Endodermal cell (in vitro differentiated cells): ENCODE measurements at places on chromosomes 6 and 20. TPM values are rescaled to one million over a fixed set of nuclear protein-coding genes. Genes with fewer than 3 reads are reported as not detected.

DNA sequence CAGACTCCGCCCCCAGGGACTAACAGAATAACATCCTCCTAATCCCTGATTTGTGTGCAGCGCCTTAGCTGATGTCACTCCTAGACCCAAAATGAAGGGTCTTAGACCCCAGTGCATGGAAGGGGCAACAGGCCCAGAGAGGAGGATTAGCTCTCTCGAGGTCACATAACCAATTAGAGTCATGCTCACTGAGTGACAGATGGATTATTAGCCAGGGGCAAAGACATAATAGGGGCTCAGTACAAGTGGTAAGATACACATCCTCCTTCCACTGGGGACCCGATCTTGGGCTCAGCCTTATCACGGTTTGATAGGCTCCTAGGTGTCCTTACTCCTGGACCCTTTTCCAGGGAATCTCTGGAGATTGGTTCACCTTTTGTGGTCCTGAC is 858 bp downstream of the TP53INP2 start:
- DNase-seq, result no peak

DNA sequence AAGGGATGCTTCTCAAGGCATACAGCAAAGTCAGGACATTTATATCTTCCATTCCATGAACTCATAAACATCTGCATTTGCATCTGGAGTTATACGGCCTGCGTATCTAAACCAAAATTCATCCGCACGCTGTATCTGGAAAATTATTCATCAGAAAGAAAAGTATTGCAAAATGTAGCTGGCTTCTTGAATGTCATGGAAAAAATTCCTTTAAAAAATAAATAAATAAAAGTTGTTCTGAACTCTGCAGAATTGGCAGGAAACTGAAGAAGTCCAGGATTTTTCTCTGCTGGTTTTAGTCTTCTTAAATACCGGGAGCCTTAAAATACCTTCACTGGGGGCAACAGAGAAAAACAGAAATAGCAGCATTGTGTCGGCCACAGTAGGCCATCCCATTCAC is 23.7 kb upstream of the FOXF2 start:
- DNase-seq, result no peak

- DNase-seq, result peak; percentile 33
Measured at GRCh38 chr6:45927421-45928320, 88.0 kb downstream of the CLIC5 start.

GRCh38 chr6:39114704-39115599 is at the start of gene SAYSD1:
SAYSD1 (minus strand) TSS chr6:39115186; CDS start chr6:39115089, 97 bp downstream.
- peak; percentile 96 for DNase-seq

- DNase-seq, result no peak
Measured at GRCh38 chr20:38894091-38894847, 31.9 kb upstream of the FAM83D start.

GRCh38 chr6:141513830-141514229 is 618.9 kb upstream of the GJE1 start:
- no peak for DNase-seq

DNA sequence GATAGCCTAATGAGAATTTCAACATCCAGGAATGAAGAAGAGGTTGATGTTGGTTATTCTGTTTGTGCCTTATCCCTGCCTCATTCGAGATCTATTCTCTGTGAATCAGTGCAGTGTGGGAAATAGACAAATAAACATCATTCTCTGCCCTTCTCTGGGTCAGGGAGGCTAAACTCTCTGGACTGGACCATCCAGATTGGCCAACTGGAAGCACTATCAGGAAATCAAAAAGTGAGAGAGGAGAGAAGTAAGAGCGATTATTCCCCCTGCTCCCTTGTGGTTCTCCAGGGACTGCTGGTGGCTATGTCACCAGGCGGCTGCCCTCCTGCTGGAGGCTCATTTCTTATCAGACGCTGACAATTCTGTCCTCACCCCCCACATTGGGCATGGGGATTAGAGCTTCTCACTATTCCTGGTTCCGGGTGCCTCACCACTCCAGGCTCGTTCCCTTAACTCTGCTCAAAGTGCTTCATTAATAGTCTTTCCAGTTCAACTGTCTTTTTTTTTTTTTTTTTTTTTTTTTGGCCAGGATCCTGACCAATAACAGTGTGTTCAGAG is 201.7 kb upstream of the RREB1 start:
- DNase-seq, result peak; percentile 72

DNA sequence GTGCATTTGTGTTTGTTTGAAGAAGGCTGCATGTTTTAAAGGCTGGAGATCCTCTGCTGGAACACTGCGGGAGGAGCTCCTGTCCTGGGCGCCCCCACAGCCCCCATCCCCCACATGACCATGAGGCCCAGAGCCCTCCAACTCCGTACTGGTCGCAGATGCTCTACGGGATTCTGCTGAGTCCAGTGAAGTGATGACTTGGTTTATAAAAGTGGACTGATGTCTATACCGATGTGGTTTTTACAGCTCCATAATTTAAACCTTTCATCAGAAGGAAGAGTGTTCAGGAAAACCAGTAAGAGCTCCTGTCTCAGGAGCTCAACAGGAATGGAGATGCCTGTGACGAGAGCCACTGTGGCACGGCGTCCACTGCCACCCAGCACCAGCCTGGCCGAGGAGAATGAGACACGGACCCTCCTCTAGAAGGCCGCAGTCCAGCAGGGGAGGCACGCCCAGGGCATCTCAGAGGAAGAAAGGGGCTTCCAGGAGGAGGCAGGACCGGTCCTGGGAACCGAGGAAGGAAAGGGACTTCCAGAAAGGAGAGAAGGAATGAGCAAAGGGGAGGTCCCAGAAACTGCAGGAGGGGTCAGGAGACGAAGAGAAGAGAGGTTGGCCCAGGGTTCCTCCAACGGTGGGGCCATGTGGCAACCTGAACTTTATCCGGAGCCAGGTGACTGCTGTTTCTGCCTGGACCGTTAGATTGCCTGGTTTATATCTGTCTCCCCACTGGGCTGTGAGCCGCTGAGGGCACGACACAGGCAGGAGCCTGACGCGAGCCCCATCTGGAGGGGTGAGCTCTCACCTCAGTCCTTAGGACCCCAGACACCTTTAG is 26.9 kb downstream of the BFSP1 start:
- DNase-seq, result peak; percentile 75

DNA sequence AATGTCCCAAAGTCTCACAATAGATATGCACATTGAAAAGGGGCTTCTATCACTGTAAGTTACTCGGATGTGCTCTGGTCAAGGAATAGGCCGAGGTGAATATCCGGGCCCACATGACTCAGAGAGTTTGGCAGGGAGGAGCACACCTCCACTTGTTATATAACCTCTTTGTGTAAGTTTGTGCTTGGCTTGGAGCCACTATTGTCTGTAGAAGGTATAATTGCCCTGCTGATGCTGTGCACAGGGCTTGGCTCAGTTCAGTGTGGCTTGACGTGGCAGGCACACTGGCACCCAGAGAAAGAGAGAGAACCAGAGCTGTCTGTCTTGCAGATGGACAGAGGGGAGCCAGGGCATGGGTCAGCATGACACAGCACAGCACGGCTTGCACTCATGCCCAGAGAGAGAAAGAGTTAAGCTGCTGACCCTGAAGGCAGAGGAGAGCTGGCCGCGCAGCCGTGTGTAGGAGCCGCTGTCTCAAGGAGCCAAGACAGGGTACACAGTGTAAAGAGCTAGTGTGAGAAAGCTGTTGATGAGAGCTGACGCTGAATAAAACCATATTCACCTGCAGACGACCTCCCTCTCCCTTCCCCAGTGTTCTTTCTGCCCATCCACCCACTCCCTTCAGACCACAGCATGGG is 482.5 kb downstream of the C6orf118 start:
- DNase-seq, result no peak

DNA sequence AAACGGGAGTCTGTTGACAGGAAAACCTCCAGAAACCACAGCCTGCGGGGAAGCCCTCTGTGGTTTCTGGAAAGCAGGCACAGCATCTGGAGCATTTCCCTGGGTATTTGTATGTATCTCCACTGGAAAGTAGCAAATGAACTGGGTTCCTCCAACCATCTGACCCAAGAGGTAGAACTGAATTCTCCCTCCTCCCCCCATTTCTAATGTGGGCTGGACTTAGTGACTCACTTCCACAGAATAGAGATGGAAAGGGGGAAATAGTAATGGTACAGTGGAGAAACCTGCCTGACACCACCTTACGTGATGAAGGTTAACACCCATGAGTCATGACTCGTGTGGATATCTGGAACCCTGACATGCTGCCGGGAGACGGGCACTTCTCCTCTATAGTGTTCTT is 51.9 kb upstream of the XRN2 start:
- no peak for DNase-seq

DNA sequence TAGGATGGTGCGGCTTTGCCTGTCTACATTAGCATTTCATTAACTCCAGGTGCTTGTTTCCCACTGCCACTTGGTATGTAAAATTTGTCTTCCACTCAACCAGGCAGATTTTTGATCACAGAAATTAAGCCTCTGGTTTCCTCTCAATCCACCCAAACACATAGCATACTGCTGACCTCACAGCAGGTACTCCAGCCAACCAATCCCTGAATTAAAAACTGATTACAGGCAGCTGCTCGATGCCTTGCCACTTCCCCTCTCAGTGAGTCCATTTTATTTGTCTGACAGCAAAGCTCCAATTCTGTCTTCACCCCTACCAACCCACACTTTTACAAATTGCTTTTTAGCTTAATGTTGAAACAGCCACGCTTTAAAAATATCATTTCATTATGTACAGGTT is 95.2 kb downstream of the PLCB1 start:
- no peak for DNase-seq

GRCh38 chr6:139398658-139399057 is 24.2 kb upstream of the CITED2 start:
- DNase-seq, result no peak

- DNase-seq, result no peak
Measured at GRCh38 chr6:71114544-71114943, 157.7 kb upstream of the B3GAT2 start.

DNA sequence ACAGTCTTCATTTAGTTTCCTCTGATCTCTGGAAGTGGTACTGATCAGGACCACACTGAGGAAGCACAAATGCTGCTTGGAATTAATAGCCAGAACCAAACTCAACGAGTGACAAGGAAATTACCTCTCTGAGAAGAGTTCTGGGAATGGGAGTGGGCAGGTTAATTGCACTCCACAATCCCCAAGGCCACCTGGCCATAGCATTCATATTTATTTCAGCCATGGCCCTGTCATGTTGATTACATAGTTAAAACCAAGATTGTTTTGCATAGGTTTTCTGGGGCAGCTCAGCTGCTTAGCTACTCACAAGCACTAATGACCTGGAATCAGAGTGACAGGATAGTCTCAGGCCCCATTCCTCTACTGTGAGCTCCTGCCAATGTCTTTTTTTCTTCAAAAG is 230.2 kb upstream of the RIMS1 start:
- DNase-seq, result no peak

GRCh38 chr6:150940941-150941340 is 75.4 kb downstream of the MTHFD1L start:
- DNase-seq, result no peak

DNA sequence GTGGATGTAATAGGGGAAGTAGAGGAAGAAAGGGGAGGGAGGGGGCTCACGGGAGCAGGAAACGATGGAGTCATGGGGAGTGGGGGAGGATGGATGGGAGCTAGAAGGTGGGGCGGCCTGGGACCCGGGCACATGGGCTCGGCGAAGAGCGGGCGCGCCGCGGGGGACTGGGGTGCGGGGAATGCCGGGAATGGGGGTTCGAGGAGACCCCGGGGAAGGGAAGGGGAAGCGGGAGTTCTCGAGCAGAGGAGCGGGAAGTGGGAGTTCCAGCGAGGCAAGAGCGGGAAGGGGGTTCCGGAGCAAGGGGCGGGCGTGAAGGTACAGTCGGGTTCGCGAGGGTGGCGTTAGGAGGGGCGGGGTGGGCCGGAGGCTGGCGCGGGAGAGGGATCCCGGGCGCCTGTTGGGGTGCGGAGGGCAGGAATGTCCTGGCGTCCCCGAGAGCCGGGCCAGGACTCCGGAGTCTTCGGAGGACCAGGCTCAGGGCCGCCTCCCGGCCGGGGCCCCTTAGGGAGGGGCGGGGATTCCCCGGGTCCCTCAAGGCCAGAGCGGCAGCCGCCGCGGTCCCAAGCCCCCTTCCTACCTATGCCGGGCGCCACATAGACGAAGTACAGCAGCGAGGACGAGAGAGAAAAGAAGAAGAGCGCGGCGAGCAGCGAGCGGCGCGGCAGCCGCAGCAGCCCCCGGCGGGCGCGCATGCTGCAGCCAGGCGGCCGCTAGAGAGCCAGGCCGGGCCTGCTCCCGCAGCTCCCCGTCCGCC is 504 bp downstream of the B4GALT5 start:
- peak; percentile 71 for DNase-seq

GRCh38 chr6:5025911-5026819 is 22.3 kb upstream of the RPP40 start:
- DNase-seq, result peak; percentile 89

DNA sequence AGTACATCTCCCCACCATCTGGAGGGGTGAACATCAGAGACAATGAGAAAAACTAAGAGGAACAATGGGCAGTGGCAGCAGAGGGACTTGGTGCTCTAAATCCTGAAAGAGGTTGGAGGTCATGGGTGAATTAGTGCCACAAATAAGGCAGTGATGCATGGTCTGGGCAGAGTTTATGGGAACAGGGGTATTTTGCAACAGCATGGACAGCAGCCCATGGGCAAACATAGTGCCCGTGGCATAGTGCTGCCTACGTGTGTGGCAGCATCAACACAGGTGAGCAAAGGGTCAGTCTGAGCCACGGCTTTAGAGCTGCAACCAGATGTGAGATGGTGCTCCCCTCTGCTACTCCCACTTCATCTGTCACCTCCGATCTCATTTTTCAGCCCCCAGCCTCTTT is 459.1 kb upstream of the CITED2 start:
- no peak for DNase-seq

DNA sequence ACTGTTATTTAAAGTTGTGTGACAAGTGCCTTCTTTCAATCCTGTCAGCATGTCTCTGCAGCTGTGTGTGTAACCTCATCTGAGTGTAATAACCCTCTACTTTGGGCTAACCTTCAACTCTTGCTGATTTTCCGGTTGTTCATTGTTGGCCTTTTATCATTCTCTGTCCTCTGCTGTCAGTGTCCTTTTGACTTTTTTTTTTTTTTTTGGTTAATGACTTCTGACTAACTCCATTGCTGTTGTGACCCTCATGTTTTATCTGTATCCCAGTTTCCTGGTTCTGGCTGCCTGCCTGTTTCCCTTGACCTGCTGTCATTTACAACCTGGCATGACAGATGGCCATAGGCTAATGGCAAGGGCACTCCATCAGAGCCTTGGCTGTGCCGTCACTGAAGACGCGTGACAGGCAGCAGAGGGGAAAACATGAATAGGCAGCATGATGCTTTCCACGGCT is 145.7 kb upstream of the MAN1A1 start:
- no peak for DNase-seq

The UNC93A gene
- total RNA-seq, result 4.0 and 4.9 TPM in 2 replicates

The LPA gene
- 1.9 and 3.6 TPM in 2 replicates for total RNA-seq

The GTSF1L gene
- total RNA-seq, result not detected in 3 replicates

The STMND1 gene
- not detected in 2 replicates for total RNA-seq

The STK38 gene
- total RNA-seq, result 33.4 and 35.2 TPM in 2 replicates

The FOXF2 gene
- 0.19 TPM in 1 of 3 replicates, not detected in the others for total RNA-seq

The TREML1 gene
- total RNA-seq, result 0.47 and 0.53 TPM in 2 replicates

The HCRTR2 gene
- total RNA-seq, result 0.40 TPM in 1 of 3 replicates, not detected in the others

The SLC17A2 gene
- total RNA-seq, result not detected in 2 replicates

The RFX6 gene
- 0.66 to 1.2 TPM (median 1.2 TPM) in 3 replicates for total RNA-seq

The BTN1A1 gene
- total RNA-seq, result 0.11 TPM in 1 of 3 replicates, not detected in the others

The TUBE1 gene
- total RNA-seq, result 27.7 to 35.5 TPM (median 29.0 TPM) in 3 replicates
